ENCODE measurements at places on chromosomes 3 and 15.

- no peak for DNase-seq
Observed at GRCh38 chr3:49012441-49013017, 5.3 kb downstream of the WDR6 start.

DNA sequence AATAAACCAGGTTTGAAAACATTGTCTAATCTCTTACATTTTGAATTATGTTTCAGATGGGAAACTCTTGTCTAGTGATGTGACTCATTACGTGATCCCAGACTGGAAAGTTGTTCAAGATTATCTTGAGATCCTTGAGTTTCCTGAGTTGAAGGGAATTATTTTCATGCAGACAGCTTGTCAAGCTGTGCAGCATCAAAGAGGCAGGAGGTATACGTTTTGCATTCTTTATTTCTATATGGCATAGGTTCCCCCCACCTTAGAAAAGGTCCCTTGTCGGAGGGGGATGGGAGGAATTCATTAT, 1.5 kb downstream of the DIS3L start:
- DNase-seq = peak; percentile 2

- DNase-seq = no peak
Observed at GRCh38 chr3:11185564-11186317, 31.4 kb downstream of the HRH1 start.

GRCh38 chr3:87363721-87364120, 87.3 kb upstream of the POU1F1 start:
- no peak for DNase-seq

DNA sequence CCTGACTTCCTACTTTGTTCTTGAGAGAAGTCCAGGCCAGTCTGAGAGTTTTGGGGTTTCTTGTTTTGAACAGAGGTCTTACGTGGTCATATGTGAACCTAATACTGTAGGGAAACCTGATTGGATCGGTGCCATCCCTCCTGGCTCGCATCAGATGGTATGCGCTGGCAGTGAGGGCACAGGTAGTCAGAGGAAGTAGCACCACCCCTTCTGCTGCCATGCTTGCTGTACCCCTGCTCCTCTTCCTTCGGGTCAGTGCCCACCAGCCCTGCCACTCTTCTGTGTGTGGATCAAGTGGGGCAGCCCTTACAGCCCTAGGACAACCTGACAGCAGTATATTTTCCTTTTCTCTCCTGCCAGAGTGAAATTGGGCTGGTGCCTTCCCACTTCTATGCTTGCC, 39.7 kb downstream of the CHCHD6 start:
- DNase-seq = no peak

GRCh38 chr3:30613133-30613825, 6.9 kb downstream of the TGFBR2 start:
- no peak for DNase-seq
